ENCODE measurements at places on chromosomes 1 and 21.

DNA sequence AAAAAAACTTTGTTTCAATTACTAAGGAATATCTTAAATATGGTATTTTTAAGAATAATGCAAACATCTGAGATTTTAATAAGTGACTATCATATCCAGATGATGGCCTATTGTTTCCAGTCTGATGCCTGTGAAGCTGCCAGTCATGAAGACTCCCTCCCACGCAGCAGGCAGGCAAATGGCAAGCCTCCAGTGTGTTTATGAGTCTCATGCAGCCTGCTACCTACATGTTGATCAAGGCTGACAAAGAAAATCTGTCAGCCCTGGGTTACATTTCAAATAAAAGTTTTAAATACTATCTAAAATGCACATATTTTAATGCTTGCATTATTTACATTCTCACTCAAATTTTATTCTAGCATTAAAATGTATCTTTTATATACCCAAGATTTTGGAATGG lies 137.6 kb upstream of the RNPC3 start:
- no peak for DNase-seq

DNA sequence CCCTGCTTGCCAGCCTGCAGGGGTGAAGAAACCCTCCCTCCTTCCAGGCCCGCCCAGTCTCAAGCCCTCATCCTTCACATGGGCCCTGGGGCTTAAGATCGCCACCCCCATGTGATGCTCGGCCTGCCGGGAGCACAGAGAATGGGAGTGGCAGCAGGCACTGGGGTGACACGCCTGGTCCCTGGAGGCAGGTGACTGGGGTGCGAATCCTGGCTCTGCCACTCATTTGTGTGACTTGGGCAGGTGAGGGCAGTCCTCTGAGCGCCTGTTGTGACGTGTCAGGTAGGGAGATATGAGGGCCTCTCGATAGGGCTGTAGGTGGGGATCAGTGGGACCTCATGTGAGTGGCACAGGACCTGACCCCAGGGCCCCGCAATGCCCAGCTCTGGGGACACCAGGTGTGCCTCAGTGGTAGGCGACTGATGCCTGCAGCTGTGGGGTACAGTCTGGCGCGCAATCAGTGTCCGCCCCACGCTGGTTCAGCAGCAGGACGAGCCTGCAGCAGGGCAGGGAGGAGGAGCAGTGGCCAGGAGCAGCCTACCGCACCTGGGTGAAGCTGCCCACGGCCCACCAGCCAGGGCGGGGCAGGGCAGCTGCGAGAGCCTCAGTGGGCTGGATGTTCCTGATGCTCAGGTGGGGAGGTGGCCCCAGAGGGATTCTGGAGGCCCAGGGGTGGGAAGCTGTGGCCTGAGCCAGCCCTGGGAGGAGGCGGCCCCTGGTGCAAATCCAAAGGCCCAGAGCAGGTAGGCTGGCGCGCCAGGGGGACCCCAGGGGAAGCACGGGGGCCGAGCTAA lies 6.2 kb downstream of the SH2D5 start:
- DNase-seq: no peak

DNA sequence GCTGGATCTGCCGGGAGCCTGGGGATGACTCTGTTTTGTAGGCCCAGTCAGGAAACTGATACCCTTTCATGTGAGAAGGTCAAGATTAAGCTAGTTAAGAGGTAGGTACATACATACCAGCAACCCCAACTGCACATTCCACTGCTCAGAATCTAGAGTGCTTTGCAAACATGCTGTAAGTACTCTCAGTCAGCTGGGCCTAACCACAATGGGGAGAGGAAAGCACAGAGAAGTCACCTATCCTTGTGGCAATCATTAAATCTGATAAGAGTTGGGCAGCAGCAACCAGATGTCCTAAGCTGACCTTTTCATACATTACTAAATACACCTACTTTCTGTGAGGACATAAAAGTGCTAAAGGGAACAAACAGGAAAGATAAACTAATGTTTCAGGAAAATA lies 2.5 kb downstream of the ETV3 start:
- DNase-seq: no peak

DNA sequence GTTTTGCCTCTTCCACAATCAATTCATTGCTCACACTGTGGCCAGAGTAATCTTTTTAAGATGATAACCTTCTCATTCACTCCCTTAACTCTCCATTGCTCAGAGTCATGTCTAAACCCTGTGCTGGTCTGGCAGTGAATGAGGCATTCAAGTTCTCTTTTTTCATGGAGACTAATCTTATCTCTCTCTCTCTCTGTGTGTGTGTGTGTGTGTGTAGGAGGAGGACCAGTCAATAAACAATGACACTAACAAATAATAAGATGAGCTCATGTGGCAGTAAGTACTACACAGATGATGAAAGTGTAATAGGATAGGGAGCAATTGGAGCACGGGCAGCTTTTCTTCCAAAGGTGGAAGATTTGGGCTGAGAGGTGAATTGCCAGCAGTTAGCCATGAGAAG lies 122.0 kb upstream of the B3GALT2 start:
- DNase-seq: no peak

DNA sequence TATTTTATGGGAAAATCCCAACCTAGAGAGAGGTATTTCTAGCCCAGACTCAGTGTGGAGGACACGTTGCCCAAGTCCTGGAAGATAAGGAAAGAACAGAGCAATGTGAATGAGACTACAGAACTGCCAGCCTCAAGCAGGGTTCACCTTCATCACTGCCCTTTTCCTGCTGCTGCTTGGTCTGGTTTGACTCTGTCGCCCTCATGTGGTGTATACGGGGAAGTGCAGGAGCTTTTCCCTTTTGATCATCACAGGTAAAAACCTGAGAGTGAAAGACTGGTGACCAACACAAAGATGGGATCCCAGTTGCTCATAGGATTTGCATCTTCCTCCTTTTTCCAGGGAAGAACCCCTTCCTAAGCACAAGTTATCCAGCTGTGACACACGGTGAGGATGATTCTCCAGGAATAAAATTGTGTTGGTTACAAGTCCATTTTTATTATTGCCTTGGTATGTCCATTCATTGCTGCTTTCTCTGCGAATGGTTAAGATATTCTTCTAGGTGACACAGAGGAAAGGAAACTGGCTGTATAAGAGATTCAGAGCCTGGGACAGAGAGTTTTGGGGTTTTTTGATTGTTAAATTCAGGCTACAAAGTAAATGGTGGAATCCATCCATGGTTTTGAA lies 89.5 kb upstream of the CD53 start:
- DNase-seq: no peak

GRCh38 chr21:44574457-44575306 lies 1.2 kb downstream of the KRTAP10-4 start:
- DNase-seq: peak; percentile 68

- DNase-seq: peak; percentile 87
These were observed 324.8 kb upstream of the C1orf174 start for GRCh38 chr1:4224684-4225467.

DNA sequence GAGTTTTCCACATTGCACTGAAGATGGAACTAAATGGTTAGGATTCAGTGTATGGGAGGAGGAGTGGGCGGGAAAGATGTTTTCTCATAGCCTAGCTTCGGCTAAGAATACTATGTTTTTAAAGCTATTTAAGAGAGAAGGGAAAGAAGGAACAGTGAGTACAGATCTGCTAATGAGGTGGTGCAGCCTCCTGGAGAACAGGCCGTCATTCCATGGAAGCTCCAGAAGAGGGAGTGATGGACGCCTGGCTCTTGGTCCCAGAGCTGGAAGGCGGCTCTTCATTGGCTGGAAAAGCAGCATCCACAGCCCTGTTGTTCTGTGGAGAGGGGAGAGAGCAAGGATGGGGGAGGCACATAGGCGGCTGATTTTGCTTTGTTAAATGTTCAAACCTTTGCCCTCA lies 6.9 kb downstream of the CAMK1G start:
- DNase-seq: no peak

- peak; percentile 94 for DNase-seq
These were observed 1.1 kb downstream of the AGTRAP start for GRCh38 chr1:11736746-11737639.

DNA sequence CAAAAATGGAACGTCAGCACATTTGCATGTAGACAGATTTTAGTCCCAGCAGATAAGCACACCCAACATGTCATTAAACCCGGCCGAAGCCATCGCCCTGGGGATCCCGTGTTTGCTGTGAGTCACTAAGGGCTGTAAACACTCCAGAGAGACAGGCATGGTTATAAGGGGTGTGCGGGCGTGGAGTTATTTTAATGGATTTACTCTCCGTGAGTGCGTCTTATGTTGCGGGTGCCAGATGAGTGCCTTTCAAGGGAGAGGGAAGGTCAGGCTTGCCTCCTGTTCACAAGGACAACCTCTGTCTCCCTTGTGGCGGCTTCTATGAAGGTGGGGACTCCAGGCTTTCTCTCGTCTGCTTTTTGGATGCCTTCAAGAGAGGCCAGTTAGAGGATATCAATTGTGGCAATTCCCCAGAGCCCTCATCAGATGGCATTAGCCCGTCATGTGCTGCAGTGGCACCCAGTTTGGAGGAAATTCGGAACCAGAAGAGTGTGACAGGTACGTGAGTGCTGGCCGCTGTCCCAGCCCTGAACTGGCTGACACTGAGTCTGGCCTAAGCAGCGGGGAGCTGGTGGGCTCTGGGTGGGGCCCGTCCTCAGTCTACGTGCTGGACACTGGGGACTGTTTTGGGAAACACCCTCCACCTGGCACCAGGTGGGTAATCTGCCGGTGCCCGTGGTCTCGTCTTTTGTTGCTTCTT lies 223.8 kb upstream of the TMEM51 start:
- DNase-seq: no peak

GRCh38 chr1:233393084-233393840 lies 65.7 kb downstream of the MAP3K21 start:
- DNase-seq: no peak

- no peak for DNase-seq
These were observed 61.1 kb upstream of the HP1BP3 start for GRCh38 chr1:20848162-20848561.

DNA sequence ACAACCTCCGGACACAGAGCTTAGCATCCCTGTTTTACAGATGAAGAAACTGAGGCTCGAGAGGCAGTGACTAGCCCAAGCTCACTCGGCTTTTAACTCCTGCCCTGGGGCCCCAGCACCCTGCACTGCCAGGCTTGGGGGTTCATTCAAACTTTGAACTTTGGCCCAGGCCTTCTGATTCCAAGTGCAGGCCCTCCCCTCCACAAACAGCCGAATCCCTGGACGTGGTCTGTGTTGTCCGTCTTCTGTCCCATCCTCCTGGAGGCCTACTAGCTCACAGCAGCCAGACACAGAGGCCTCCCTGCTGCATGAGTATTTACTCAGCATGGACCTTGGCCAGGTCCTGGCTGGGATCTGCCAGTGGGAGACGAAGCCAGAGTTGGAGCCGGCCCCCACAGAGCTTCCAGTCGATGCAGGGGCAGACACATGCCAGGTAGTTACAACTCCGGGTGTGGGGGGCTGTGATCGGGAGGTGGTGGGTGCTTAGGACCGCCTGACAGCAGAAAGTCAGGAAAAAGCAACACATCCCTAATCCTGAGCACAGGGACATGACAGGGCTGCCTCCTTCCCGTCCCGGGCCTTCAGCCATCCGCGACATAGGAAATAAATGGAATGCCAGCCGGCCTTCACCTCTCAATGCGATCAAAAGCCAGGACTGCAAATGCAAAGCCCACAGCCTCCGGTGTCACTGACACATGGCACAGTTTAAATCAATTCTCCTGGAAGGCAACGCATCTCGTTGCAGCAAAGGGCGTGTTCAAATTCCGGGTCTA lies 7.4 kb downstream of the IFFO2 start:
- DNase-seq: no peak

GRCh38 chr1:116107371-116107770 lies 3.8 kb upstream of the MAB21L3 start:
- DNase-seq: no peak

GRCh38 chr1:69523461-69523860 lies 44.3 kb upstream of the LRRC7 start:
- no peak for DNase-seq

DNA sequence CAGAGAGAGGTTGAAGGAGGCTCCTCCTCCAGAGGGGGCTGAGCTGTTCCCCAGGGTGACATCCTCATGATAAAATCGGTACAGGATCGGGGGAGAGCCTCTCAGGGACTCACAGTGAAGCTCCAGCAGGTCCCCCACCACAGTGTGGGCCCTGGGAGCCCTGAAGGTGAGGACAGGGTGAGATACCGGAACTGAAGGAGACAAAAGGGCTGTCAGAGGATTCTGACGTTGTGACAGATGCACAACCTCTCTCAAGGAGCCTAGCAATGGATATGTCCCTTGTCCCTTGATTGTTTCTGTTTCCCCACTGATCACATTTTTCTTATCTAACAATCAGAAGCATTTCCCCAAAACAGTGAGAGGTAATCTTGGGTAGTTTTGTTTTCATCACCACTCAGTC lies 5.2 kb downstream of the FCRL3 start:
- DNase-seq: no peak

GRCh38 chr1:246748867-246749266 lies 24.7 kb downstream of the SCCPDH start:
- DNase-seq: no peak

- no peak for DNase-seq
These were observed 122.5 kb downstream of the GLIS1 start for GRCh38 chr1:53616511-53616910.

GRCh38 chr1:156383023-156383422 lies 14.0 kb downstream of the RHBG start:
- DNase-seq: no peak

- no peak for DNase-seq
These were observed 47.6 kb downstream of the APP start for GRCh38 chr21:26123012-26123411.

- DNase-seq: no peak
These were observed 124.5 kb upstream of the DPYD start for GRCh38 chr1:98045211-98045766.

Data from esophagus muscularis mucosa (tissue), 4 donors.